Urinary bladder (tissue), 4 donors: ENCODE measurements at places on chromosomes 6 and 20. TPM values are rescaled to one million over a fixed set of nuclear protein-coding genes. Genes with fewer than 3 reads are reported as not detected.

GRCh38 chr20:23046431-23046830 is 3.0 kb downstream of the THBD start:
- DNase-seq, result no peak

- peak; percentile 6 for DNase-seq
Measured at GRCh38 chr20:12077875-12078274, 160.2 kb downstream of the BTBD3 start.

The PKIB gene
- polyA plus RNA-seq, result 0.60 TPM

- no peak for DNase-seq
Measured at GRCh38 chr20:19974630-19975435, 42.3 kb upstream of the NAA20 start.

GRCh38 chr6:166583230-166583965 is 3.1 kb downstream of the RAMACL start:
- DNase-seq, result no peak
